Bone marrow (tissue), 2 donors: ENCODE measurements at places on chromosomes 16 and 17.
A peak's percentile ranks its signal among the peaks of the same experiment; 100 is the strongest.

GRCh38 chr17:37019117-37019740 lies 70.5 kb downstream of the AATF start:
- no peak for DNase-seq

DNA sequence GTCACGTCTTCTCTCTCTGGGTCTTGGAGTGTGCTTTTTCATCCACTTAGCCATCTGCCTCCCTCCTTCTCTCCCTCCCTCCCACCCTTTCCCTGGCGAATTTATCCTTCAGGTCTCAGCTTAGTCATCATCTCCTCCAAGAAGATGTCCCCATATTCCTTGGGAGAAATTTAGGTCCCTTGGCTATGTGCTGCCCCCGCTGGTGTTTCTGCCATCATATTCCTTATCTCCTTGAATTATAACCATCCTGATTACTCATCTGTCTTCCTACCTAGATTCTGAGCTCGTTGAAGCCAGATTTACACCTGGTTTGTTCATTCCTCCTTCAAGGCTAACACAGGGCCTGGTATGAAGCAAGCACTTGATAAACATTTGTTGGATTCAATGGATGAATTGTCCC lies 5.0 kb downstream of the SEZ6L2 start:
- no peak for DNase-seq

- DNase-seq: peak; percentile 73
Measured at GRCh38 chr16:3149630-3150345, 15.0 kb downstream of the ZNF213 start.

DNA sequence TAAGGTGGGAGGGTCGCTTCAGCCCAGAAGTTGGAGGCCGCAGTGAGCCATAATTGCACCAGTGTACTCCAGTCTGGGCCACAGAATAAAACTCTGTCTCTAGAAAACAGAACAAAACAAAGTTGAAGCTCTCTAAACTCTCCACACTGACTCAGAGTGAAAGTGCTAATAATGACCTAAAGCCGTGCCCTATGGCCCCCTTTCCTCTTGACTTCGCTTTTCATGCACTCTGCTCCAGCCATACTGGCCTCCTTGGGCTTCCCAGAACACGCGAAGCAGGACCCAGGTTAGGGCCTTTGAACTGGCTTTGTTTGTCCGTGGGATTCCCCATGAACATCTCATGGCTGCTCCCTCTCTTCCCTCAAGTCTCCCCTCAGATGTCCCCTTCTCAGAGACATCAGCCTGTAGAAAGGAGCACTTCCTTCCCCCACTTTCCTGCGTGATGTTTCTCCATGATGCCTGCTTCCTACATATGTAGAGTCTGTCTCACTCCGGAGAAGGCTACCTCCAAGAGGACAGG lies 18.6 kb upstream of the SPN start:
- DNase-seq: no peak

- no peak for DNase-seq
Measured at GRCh38 chr16:86809458-86809955, 231.2 kb downstream of the FOXL1 start.

- no peak for DNase-seq
Measured at GRCh38 chr17:40342504-40343218, 21.9 kb downstream of the GJD3 start.

- DNase-seq: no peak
Measured at GRCh38 chr16:55273959-55274358, 50.0 kb upstream of the IRX6 start.

DNA sequence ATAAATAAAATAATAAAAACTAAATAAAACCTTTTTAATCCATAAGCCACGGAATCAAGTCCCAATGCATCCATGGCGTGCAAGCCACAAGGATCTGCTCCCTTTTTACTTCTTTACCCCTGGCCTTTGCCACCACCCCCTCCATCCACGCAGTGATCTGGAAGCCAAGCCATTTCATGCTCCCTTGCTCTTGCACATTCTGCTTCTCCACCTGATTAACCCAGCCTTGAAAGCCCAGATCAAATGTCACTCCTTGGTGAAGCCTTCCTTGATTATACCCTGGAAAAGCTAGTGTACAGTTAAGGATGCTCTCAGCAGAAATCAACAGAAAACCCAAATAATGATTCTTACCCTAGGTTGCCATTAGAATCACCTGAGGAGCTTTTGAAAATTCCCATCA lies 9.9 kb downstream of the LRRC3C start:
- DNase-seq: no peak

DNA sequence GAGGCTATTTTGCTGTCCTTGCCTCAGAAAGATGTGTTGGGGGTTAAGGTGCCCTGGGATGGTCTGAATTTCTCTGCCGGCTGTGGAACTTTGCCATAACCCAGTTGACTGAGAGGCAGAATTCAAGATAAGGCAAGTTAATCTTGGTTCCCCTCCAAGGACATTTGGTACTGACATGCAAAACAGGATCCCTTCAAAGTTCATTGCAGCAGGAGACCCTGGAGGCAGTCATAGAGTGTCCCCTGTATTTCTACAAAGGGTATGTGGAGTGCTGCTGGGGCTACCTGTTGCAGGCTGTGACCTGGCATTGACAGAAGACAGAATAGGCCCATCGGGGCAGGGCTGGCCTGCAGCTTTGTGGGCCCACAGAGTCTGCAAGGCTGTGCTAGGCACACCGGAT lies 135.6 kb upstream of the IRX3 start:
- no peak for DNase-seq

- no peak for DNase-seq
Measured at GRCh38 chr16:3785413-3785812, 68.1 kb upstream of the TRAP1 start.

GRCh38 chr17:32103476-32104113 lies 38.7 kb upstream of the RHOT1 start:
- DNase-seq: no peak

DNA sequence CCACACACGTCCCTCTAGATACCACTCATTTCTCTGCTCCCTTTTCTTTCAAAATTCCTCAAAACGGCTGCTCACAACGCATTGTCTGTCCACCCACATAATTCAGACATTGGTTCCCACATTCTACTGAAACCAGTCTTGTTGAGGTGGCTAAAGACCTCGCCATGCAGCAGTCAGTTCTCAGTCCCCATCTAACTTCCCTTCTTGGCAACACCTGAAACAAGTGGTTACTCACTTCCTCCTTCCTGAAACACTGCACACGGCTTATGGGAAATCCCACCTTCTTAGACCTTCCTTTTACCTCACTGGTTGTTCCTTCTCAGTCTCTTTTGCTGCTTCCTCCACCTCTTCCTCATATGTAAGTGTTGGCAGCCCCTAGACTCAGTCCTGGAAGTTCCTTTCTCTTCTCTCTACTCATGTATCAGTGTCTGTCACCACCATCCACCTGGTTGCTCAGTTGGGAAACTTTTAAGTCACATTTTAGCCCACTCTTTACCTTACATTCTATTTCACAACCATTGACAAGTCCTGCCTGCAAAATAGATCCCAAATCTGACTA lies 277.1 kb downstream of the CEP112 start:
- DNase-seq: no peak

- DNase-seq: no peak
Measured at GRCh38 chr16:77579351-77579891, 142.9 kb upstream of the NUDT7 start.

- DNase-seq: no peak
Measured at GRCh38 chr16:35574011-35574410, 2114.6 kb downstream of the TP53TG3F start.

DNA sequence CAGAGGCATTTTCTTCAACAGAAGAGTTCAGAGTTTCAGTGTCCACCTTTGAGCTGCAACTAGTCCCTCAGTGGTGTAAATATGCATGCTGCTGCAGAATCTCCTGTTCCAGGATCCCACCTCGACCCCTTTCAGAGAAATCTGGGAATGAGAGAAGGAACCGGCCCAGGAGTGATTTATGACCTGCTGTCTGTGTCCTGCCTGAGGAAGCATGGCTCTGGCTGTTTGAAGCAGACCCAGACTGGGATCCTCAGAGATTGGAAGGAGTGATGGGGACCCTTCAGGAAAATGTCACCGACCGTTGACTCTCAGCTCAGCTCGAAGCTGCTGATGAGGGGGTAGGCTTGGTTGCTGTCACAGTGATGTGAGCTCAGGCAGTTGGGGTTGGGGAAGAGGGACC lies 8.4 kb upstream of the MAF start:
- DNase-seq: no peak

GRCh38 chr17:5055543-5055942 lies 20.3 kb upstream of the SLC52A1 start:
- no peak for DNase-seq

DNA sequence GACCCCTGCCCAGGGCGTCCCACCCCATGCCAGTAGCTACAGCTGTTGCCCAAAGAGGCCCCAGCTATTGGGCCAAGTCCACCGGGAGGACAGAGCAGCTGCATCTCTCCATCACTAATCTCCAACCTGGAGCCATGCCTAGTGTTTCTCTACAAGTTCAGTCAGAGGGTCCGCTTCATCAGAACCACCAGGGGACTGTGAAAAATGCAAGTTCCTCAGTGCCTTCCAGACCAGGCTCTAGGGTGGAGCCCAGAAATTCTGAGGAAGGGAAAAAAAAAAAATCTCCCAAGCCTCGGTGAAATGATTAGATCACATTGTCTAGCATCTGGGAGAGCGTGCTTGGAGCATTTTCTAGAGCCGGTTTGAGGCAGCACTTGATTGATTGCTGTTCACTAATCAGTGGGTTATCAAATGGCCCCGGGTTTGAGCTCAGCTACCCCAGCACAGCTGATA lies 22.4 kb upstream of the HERPUD1 start:
- DNase-seq: no peak

- DNase-seq: no peak
Measured at GRCh38 chr17:34423978-34424813, 61.2 kb upstream of the CCL1 start.

DNA sequence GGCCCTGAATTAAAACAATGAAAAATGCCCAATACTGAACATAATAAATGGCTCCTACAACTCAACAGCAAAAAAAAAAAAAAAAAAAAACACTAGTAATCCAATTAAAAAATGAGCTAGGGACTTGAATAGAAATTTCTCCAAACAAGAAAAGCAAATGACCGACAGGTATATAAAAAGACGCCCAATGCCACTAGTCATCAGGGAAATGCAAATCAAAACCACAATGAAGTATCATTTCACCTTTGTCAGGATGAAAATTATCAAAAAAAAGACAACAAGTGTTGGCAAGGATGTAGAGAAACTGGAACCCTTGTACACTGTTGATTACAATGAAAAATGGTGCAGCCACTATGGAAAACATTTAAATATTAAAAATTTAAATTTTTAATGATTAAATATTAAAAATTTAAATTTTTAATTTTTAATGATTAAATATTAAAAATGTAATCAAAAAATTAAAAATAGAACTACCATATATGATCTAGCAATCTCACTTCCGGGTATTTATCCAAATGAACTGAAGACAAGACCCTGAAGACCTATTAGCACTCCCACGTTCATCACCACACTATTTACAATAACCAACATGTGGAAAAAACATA lies 28.1 kb downstream of the BBS2 start:
- no peak for DNase-seq

DNA sequence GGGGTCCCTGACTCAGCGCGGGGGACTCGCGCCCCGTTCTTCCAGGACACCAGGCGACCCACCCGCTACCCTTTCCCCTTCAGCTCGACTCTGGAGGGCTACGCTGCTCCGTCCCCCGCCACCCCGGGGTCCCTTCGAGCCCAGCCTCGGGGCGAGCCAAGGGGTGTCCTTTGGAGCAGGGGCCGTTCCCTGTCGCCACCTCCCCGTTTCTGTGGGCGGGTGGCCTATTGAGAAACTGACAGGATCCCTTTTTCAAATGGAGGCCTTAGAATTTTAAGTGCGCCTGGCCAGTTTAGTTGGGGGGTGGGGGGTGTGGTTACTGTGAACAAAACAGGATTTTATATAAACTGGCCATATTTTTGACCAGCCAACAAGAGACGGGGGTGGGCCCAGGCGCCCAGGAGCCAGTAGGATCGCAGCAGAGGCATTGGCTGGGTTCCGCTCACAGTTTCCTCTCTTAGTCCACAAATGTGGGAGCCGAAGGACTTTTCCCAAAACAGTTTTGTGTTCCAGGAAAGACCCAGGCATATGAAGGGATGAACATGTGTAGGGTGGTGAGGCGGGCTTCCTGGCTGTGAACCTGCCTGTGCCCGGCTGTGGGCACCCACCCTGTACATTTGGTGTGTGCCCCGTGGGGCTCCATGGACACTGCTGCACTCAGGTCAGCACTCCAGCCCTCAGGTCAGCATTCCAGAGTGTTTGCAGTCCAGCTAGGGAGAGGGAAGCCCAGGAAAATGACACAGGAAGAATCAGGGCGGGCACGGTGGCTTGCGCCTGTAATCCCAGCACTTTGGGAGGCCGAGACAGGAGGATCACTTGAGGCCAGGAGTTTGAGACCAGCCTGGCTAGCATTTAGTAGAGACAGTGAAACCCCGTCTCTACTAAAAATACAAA lies 722 bp upstream of the TIMP2 start:
- DNase-seq: peak; percentile 57

- peak; percentile 72 for DNase-seq
Measured at GRCh38 chr17:75738218-75738802, 17.1 kb downstream of the ITGB4 start.

- no peak for DNase-seq
Measured at GRCh38 chr17:79285973-79286372, 211.3 kb downstream of the ENGASE start.

- no peak for DNase-seq
Measured at GRCh38 chr17:69228576-69228975, at the start of gene ABCA10. Gene ABCA10 (minus strand): TSS chr17:69228824. CDS start chr17:69225358, 3,466 bp downstream.
